GM12891 (cell line): ENCODE measurements at places on chromosomes 5 and 9.

- no peak for DNase-seq
Measured at GRCh38 chr9:20292002-20292401, 330.3 kb downstream of the MLLT3 start.

DNA sequence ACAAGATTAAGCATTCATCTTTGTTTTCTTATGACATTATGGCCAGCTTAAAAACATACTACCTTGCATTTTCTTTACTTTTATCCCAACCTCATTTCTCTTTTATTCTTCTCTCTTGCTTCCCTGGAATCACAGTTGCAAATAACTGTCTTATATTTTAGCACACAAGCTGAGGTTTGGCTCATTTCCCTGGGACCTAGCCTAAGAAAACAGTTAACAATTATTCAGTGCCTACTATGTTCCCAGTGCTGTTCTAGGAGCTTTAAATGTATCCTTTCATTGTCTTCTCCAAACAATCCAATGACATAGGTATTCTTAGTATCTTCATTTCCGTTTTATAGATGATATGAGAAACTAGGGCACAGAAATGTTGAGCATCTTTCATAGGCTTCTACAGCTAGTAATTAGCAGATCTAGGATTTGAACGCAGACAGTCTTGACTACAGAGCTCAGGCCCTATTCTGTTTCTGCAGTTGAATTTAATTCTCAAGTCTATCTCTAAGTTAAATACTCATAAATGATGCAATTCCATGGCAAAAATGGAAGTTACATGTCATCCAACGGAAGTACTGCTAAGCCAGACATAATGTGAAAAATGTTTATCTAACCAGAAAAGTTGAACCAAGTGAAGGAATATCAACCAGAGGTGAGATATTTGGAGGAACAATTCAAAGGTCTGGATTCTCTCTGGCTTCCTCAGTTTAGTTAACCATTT is 52.3 kb upstream of the MTAP start:
- no peak for DNase-seq

DNA sequence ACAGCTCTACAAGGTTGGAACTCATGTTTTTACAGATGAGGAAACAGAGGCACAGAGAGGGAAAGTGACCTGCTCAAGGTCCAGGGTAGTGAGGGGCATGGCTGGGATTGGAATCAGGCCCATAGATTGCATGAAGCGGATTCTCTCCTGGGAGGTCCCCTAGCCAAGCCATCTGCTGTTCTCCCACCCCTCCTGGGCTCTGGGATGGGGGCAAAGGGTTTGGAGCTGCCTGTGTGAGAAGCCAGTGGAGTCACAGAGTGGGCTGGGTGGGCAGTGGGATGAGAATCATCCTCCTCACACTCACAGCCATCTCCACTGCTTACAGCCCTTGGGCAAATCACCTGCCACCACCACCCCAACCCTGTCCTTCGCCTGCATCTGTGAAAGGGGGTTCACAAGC is 38.6 kb upstream of the PSD2 start:
- no peak for DNase-seq

DNA sequence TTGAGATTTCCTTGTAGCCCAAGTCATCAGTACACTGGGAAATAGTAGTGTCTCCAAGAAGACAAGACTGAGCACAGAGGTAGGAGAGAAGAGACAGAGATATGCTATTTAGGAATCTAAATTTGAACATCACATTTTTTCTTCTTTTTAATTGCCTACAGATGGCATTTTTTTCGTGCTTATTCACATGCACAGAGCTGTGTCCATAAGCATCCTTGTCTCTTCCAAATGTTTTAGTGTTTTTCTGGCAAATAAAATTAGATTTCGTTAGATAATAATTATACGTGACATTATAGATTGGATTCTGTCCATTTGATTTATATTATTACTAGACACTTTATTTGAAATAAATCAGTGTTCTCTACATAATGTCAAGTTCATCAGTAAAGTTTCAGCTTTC is 80.9 kb downstream of the PRR16 start:
- DNase-seq = no peak

- no peak for DNase-seq
Measured at GRCh38 chr9:114546851-114547250, 40.7 kb upstream of the ATP6V1G1 start.

- no peak for DNase-seq
Measured at GRCh38 chr9:110688329-110688728, 19.7 kb downstream of the MUSK start.
